Hippocampal formation (tissue), 2 donors: ENCODE measurements at places on chromosomes 3 and 15.
A peak's percentile ranks its signal among the peaks of the same experiment; 100 is the strongest.

DNA sequence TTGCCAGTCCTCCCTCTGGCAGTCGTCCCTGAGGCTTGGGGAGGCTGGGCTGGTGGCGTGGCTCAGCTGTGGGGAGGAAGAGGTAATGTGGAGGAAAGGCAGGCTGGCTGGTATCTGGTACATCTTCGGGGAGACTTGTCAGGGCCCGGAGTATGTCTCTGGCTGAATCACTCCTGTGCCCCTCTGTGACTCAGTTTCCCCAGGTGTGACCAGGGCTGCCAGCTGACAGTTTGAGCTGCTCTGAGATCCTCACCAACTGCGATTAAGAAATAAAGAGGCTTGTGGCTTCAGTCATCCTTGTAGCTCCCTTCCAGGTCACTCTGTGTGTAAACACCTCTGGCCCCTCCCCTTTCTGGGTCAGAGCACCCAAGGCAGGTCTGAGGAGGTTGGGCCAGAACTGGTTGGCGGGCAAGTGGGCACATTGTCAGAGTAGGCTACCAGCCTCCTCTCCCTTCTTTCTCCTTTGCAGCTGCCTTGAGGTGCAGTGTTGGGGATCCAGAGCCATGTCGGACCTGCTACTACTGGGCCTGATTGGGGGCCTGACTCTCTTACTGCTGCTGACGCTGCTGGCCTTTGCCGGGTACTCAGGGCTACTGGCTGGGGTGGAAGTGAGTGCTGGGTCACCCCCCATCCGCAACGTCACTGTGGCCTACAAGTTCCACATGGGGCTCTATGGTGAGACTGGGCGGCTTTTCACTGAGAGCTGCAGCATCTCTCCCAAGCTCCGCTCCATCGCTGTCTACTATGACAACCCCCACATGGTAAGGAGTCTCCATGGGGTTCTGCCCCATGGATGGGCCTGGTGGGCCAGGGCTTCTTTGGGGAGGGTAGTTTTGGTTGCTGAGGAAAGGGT lies 3.0 kb downstream of the TEX264 start:
- DNase-seq = no peak

DNA sequence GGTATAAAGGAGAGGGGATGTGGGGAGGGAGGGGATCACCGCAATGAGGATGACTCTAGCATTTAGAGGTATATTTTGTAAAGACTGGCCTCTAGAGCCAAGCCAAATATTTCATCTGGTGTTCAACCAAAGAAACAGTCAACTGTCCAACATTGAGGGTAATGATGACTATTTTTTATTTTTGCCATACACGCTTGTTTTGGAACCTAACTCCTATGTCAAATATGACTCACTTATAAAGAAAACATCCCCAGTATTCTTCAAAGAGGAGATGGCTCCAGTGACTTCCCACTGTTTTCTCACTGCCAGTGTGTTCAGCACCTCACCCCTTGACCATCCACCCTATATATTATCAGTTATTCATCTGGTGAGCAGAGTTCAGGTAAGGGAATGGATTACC lies 77.3 kb downstream of the WNT5A start:
- no peak for DNase-seq

- DNase-seq = no peak
These were observed 778.0 kb upstream of the NECTIN3 start for GRCh38 chr3:110293660-110294059.

DNA sequence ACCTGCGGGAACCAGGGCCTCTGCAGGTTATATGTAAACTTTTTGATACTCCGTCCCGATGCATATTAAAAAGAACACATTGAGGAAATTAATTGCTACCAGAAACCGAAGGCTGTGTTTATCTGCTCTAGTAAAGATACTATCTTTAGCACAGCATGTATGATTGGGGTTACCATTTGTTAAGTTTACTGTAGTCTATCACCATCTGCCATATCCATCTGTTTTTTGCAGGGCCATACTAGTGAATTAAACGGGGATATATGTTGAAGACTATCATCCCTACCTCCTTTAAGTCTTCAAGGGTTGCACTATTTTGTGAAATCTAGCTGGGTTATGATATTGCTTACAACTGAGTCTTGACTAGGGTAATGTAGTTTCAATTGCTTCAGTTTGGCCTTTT lies 597.0 kb downstream of the SQOR start:
- no peak for DNase-seq

DNA sequence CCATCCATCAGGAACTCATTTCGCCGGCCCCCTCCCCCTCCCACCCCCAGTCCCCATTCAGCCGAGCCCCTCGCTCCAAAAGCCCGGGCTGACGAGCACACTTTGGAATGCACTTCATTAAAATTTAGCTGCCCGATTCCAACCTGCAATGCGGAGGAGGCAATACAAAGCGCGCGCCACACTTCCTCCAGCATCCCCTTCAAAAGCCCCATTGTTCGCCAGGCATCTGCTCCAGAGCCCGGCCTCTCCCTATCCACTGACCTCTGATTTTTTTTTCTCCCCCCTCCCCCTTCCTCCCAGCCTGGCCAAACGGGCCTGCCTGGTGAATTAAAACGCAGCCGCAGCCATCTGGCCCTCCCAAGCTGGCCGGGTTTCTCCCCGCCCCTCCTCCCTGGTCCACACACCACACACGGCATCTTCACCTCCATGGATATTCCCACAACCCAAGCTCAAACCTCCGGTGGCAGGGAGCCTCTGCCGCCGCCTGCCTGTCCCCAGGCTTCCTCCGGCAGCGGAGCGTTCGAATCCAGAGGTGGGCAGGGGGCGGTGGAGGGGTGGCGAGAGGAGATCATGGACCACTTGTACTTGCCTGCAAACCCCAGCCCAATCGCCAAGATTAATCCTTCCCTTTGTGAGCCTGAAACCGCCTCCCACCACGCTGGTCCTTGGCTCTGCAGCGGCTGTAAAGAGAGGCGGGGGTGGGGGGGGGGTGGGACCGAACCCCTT lies 441.3 kb downstream of the MAGI1 start:
- DNase-seq = peak; percentile 81

DNA sequence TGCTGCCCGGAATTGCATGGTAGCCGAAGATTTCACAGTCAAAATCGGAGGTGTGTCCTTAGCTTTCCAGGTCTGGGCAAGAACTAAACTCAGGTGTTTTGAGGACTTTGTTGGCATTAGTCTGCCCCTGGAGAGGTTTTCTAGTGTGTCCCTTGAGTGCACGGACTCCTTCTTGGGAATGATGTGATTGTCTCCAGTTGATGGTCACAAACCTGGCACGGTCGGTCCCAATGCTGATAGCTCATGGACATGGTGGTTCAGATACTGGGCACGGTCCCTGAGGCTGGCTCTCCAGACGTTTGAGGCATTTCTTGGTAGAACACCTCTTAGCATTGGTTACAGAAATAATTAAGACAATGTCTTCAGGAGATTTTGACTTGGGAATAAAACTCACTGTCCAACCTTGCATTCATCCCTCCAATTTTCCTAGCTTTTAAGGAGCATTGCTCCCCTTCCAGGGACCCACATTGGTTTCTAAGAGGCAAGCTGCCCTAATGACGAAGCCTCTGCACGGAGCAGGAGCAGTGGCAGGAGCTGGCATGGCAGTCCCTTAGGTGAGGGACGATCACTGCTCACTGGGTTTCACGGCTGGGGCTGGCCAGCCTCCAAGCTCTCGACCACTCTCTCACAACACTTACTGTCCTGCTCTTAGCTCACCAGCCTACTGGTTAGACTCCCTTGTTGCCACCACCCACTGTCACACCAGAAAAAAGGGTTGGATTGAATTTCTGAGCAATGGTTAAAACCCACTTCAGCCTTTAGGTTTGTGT lies 68.1 kb downstream of the PGPEP1L start:
- no peak for DNase-seq

DNA sequence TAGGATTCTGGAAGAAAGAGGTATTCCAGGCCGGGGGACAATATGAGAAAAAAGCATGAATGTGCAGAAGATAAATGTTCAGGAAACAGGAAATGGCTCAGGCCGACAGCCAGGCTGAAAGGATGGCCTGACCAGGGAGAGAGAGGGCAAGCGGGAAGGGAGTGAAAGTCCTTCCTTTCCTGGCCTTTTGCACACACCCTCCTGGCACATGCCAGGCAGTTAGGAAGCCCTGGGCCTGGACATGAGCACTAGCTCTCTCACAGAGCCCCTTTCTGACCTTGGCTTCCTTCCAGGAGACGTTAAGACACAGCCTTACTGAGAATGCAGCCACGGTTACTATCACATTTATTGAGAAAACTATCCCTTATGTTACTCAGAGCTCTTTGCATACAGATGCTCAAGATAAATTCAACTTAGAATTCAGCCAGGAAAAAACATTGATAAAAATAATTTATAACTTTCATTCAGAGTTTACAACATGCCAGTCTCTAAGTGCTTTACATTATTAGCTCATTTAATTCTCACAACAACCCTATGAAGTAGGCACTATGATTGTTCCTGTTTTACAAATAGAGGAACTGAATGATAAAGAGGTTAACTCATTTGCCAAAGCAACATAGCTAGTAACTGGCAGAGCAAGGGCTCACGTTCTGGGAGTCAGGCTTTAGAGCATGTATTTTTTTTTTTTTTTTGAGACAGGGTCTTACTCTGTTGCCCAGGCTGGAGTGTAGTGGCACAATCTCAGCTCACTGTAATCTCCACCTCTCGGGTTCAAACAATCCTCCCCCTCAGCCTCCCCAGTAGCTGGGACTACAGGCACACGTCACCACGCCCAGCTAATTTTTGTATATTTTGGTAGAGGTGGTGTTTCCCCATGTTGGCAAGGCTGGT lies 39.4 kb upstream of the SMAD3 start:
- DNase-seq = no peak

- DNase-seq = no peak
These were observed 56.8 kb downstream of the GASK1A start for GRCh38 chr3:43035801-43036365.

GRCh38 chr15:80160570-80161156 lies 7.9 kb downstream of the FAH start:
- peak; percentile 21 for DNase-seq

- DNase-seq = no peak
These were observed 161.4 kb upstream of the POU1F1 start for GRCh38 chr3:87437765-87438164.

DNA sequence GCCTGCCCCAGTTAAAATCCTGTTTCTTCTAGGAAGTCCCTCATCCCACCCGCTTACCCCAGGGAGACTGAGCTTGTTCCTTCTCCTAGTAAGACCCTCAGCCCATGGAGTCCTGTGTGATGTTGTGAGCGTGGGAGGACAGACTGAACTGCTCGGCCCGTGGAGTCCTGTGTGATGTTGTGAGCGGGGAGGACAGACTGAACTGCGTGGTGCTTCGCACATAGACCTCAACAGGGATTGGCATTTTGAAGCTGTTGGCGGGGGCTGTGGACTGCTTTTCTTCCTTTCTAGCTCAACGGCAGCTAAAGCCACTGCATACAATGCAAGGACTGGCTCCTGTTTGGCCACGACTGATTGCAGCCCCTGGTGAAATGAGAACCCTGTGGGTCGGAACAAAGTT lies 1.6 kb upstream of the SPTBN5 start:
- no peak for DNase-seq

DNA sequence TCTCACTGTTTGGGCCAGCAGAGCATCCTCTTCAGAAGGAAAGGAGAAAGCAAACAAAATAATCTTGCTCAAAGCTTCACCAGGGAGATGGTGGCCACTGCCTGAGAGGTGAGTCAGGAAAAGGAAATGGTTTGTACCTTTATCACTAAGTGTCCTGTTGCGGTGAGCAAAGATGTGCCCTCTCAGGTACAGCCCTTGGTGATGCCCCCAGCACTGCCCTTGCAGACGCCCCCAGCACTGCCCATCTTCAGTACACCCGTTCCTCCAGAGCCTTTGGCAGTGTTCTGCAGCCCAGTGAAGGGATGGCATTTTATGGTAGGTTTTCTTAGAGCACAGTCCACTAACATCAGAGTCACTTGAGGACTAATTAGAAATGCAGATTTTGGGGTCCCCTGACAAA lies 92.3 kb downstream of the ZNF621 start:
- no peak for DNase-seq

GRCh38 chr15:57082054-57082728 lies 163.7 kb downstream of the TCF12 start:
- DNase-seq = no peak

DNA sequence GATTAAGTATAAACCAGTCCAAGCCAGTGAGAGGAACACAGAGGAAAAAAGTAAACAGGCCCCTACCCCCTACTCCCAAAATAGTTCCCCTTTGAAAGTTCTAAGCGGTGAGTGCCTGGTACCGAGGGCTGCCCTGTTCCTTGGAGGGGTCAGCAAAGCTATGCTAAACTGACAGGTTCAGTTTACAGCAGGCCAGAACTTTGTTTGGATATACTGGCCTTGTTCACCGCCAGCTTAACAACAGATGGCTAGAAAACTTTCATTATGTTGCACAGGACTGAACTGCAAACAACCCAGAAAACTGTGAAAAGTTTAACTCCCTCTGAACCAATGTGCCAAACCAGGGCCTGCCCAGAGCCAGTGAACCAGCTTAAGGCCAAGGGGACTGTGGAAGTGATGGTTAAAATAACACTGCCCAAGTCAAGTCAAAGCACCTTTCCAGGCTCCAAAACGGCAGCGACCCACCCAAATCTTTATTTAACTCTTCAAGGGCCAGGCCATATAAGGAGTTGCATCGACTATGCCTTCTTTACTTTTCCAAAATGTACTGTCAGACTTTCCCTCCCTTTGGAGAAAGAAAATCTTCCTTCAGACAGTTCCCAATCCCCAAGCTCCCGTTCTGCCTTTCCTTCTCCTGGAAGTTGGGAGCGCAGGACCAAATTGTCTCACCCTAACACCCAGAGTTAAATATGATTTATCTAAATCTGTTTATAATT lies 448.0 kb downstream of the FOXP1 start:
- DNase-seq = no peak

DNA sequence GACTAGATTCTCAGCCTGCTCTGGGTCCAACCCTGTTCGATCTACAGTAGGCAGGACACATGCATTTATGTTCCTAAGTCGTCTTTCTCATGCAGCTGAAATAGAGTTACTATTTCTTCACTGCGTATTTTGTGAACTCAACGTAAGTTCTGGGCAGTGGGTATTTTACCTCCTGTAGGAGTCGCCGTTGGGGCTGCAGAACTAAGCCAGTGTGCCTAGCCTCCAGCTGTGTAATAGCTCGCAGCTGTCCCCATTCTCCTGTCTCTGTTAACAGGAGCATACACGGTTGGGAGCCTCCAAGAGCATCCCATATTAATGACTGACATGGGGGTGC lies 58.4 kb upstream of the HRH1 start:
- DNase-seq = no peak

GRCh38 chr15:68057758-68058157 lies 3.6 kb downstream of the PIAS1 start:
- no peak for DNase-seq

- no peak for DNase-seq
These were observed 7.6 kb downstream of the DNAJC19 start for GRCh38 chr3:180981912-180982311.
